ENCODE measurements at places on chromosomes 6 and 20.
A peak's percentile ranks its signal among the peaks of the same experiment; 100 is the strongest.

DNA sequence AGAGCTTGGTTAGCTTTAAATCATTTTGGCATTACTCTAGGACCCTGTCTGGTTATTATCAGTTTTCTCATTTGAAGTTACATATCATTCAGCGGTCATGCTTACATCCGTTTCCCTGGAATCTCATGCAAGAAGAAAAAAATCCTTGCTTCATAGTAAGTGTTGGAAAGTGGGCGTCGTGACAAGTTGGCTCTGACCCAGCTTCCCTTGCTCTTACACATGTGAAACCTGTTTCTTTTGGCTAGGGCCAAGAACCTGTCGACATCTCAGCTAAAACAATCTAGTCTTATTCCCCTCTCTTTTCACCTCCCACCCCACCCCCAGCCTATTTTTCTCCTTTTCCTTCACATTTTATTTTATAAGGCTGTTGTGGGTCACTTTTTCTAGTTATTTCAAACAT, 45.5 kb downstream of the ANKS1A start:
- DNase-seq = peak; percentile 69

GRCh38 chr6:83125425-83125824, 58.0 kb downstream of the DOP1A start:
- DNase-seq = no peak

GRCh38 chr20:33757046-33757445, 25.2 kb downstream of the ZNF341 start:
- DNase-seq = no peak

GRCh38 chr20:63686492-63687321, 9.7 kb upstream of the TNFRSF6B start:
- no peak for DNase-seq

GRCh38 chr6:15523679-15524630, 138.9 kb downstream of the DTNBP1 start:
- DNase-seq = peak; percentile 31

GRCh38 chr6:29965873-29966601, 23.7 kb downstream of the HLA-A start:
- DNase-seq = peak; percentile 61

GRCh38 chr6:12769556-12770256, 53.1 kb downstream of the PHACTR1 start:
- no peak for DNase-seq

DNA sequence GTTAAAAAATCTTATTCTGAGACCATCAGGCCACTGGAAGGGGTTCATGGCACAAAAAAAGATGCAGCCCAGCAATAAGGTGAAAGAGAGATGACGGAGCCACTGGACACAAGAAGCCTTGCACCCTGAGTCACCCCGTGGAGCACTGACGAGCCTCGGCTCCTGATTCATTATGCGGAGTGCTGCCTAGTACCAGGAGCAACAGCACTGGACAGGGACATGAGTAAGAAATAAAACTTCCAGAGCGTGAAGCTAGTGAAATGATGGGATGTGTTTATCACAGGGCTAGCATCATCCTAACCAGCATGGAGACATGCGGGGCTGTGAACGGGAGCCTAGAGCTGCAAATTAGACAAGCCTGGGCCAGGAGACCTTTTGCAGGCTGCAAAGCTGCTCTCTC, 53.3 kb downstream of the RNASET2 start:
- DNase-seq = no peak

DNA sequence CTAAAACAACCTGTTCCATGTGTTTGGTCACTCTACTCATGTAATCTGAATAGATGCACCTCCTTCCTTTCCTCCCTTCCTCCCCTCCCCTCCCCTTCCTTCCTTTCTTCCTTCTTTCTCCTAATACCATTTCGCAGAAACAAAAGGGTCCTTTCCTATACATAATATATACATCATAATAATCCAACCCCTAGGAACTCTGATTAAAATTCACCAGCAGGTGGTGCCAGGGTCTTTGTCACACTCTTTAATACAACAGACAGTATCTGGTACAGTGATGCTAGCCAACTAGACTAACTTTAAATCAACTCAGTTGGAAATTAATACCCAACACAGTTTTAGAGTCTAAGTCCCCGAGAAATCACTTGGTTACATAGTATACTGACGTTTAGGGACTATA, 181.2 kb upstream of the SHLD1 start:
- no peak for DNase-seq

- DNase-seq = no peak
Measured at GRCh38 chr20:34514897-34515483, 1.2 kb upstream of the DYNLRB1 start.

- peak; percentile 89 for DNase-seq
Measured at GRCh38 chr6:133916650-133917151, 27.8 kb downstream of the TCF21 start.

GRCh38 chr6:75201901-75202672, 3.8 kb downstream of the COL12A1 start:
- peak; percentile 76 for DNase-seq

- DNase-seq = no peak
Measured at GRCh38 chr6:74671558-74672025, 534.3 kb downstream of the COL12A1 start.

GRCh38 chr6:135002229-135002844, 52.3 kb downstream of the HBS1L start:
- DNase-seq = no peak

GRCh38 chr6:81557811-81558210, 194.7 kb downstream of the TENT5A start:
- DNase-seq = no peak

GRCh38 chr6:104506429-104506828, 353.3 kb downstream of the HACE1 start:
- DNase-seq = no peak

DNA sequence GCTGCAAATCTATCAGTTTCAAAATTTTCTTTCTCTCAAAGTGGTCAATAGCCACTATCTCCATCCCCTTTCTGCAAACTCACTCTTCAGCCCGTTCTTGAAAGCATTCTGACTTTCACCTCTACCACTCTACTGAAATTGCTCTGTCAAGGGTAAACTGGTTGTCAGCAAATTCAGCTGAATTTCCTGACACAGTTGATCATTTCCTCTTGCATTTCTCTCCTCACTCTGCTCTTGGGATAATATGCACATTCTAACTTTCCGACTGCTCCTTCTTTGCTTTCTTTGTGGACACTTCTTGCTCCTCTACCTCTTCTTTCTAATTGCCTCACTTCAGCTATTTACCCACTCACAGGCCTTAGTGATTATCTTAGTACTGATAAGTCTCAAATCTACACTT, 73.7 kb upstream of the TINAG start:
- DNase-seq = no peak

GRCh38 chr6:149212206-149212605, 105.3 kb upstream of the TAB2 start:
- no peak for DNase-seq

- no peak for DNase-seq
Measured at GRCh38 chr6:118750143-118750542, 98.8 kb upstream of the CEP85L start.

GRCh38 chr20:50293284-50294139, 102.9 kb downstream of the CEBPB start:
- no peak for DNase-seq

DNA sequence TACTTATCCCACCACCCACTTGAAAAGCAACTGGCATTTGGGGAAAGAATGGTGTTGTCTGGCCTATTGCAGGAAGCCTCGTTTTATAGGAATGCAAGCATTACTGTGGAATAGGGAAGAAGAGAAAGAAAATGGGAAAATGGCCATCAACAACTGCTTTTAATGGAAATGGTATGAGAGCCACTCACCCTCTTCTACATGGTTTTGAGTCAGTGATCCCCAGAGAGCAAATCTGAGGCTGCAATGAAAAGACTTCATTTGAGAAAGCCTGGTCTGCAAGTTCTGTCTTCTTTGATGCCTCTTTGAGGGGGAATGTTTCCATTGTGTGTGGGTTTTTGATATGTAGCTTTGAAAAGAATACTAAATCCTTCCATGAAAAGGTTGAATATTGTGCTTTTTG, 172.3 kb upstream of the HDDC2 start:
- no peak for DNase-seq

DNA sequence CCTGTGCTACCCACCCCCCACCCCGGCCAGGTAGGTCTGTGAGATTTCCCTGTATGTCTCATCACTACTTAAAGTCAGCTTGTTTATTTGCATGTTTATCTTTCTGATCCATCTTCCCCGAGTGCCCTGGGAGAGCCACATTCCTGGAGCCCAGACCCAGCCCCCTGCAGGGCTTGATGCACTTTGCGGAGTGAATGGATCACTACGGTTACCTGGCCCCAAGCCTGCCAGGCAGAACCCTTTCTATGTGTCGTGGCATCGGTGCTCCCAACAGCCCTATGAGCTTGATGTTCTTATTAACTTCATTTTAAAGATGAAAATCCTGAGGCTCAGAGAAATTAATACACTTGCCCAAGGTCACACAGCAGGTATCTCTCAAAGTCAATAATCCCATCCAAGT, 13.6 kb upstream of the SLCO4A1 start:
- no peak for DNase-seq

All from right forelimb (tissue), 1 donor.